ENCODE measurements at places on chromosomes 1 and 21. TPM values are rescaled to one million over a fixed set of nuclear protein-coding genes. Genes with fewer than 3 reads are reported as not detected.

SHISA4 gene
- total RNA-seq, result 51.0 TPM

REN gene
- not detected for total RNA-seq

TEKT2 gene
- total RNA-seq, result not detected

CDC20 gene
- total RNA-seq, result 2.6 TPM

PLXNA2 gene
- 18.1 TPM for total RNA-seq

WNT3A gene
- total RNA-seq, result not detected

FCRL6 gene
- not detected for total RNA-seq

B3GALT6 gene
- 34.2 TPM for total RNA-seq

GPA33 gene
- total RNA-seq, result not detected

SMCP gene
- not detected for total RNA-seq

TMEM50B gene
- total RNA-seq, result 28.6 TPM

ATP13A2 gene
- 40.1 TPM for total RNA-seq

MIS18A gene
- 2.8 TPM for total RNA-seq

SPATA21 gene
- total RNA-seq, result not detected

ETV3L gene
- not detected for total RNA-seq

ACOT11 gene
- total RNA-seq, result 2.3 TPM

HSD3B1 gene
- not detected for total RNA-seq

DPH2 gene
- total RNA-seq, result 6.5 TPM

SH3BGR gene
- total RNA-seq, result 3.1 TPM

GFI1 gene
- total RNA-seq, result 0.34 TPM

ST6GALNAC3 gene
- 1.5 TPM for total RNA-seq

TMOD4 gene
- total RNA-seq, result not detected

CNR2 gene
- total RNA-seq, result not detected

ICOSLG gene
- total RNA-seq, result 0.35 TPM

IKBKE gene
- 7.5 TPM for total RNA-seq

LDLRAD1 gene
- not detected for total RNA-seq

BCL2L15 gene
- total RNA-seq, result not detected

DNTTIP2 gene
- 17.6 TPM for total RNA-seq

KCNK2 gene
- total RNA-seq, result 17.9 TPM

MORN1 gene
- total RNA-seq, result 4.8 TPM

RIPK4 gene
- total RNA-seq, result under 0.01 TPM

OR2G3 gene
- not detected for total RNA-seq

CASQ1 gene
- not detected for total RNA-seq

FAM78B gene
- 0.12 TPM for total RNA-seq

COP1 gene
- total RNA-seq, result 31.9 TPM

ATPAF1 gene
- total RNA-seq, result 33.7 TPM

FCGR2B gene
- not detected for total RNA-seq

WARS2 gene
- 29.1 TPM for total RNA-seq

All from pericardium fibroblast (primary cell).